ENCODE measurements at places on chromosomes 12 and 14.
A peak's percentile ranks its signal among the peaks of the same experiment; 100 is the strongest.

DNA sequence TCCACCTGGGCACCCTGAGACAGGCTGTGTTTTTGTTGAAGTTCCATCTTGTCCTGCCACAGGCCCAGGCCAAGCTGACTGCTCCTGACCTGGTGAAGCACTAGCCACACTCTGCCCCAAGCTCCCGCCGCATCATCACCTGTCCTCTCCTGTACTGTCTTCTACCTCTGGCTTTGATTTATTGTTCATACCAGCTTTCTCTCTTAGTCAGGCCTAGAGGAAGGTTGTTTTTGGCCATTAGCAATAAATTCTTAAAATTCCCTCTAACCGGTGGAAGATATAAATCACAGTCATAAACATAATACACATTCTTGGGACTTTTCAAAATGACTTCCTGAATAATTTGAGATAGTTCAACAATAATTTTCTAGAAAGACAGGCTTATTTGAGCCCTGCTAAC is 169.4 kb downstream of the DAD1 start:
- DNase-seq = no peak

DNA sequence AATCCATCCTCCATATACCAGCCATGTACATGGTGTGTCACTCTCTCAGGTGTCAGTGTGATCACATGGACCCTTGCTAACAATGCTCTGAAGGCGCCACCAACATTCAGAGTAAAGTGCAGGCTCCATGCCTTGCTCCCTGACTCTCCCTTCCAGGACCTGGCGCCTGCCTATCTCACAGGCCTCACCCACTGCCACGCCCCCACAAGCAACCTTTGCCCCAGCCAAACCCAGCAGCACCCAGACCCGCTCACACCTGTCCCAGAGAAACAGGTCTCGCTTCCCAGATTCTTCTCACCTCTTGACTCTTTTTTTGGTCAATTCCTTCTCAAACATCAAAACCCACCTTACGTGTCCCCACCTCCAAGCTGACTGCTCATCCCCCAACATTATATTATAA is 52.3 kb downstream of the KCNK10 start:
- no peak for DNase-seq

DNA sequence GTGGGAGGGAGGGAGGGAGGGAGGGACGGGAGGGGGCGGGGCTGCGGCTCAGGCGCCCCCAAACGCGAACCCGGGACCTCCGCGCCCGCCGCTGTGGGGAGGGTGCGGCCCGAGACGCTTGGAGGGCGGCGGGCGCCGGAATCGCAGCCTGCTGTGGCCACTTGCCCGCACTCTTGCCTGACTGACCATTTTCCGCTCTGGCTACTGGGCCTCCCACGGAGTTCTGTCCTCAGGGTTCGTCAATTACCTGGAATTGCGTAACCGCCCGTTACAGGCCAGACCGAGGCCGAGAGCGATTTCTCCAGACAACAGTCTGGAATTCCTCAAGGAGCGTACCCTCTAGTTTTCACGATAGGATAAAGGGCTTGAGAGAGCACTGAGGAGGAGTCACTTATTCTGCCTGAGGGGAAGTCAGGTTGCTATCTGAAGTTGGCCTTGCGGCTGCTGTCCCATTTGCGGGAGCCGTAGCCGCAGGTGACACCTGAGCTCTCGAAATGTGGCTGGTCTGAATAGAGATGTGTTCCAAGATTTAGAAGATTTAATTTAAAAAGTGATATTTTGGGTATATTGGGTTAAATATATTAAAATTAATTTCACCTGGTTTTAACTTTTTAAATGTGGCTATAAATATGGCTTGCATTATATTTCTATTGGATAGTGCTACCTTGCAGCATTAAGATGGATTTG is 446 bp upstream of the ZNF641 start:
- peak; percentile 78 for DNase-seq

DNA sequence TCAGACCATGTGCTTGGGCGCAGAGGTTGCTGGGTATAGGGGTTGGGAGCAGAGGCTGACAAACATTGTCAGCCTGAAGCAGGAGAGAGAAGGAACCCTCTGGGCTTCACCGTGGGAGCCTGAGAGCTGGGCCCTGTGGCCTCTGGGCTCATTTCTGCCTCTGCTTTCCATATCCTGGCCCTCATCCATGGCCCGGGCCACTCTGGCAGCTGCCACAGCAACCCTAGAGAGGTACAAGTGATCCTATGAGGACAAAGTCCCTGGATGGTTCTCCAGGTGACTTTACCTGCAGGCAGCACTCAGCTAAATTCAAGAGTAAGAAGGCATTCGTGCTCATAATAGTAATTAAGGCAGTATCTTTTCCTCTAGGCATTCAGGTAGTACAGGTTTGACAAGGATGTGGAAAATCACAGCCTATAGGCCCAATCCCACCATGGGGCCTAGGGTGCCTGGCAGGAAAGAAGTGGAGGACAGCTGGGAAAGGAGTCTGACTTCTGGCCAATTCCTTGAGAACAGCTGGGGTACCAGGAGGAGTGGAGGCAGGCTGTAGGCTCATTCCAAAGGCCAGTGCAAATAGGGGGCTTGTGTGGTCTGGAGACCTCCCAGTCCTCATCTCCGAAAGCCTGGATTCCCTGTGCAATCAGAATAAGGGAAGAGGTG is 3.6 kb upstream of the TTC7B start:
- no peak for DNase-seq

GRCh38 chr12:54276368-54276767 is 3.6 kb downstream of the CBX5 start:
- DNase-seq = no peak

GRCh38 chr12:11666131-11667050 is 16.9 kb downstream of the ETV6 start:
- DNase-seq = no peak

DNA sequence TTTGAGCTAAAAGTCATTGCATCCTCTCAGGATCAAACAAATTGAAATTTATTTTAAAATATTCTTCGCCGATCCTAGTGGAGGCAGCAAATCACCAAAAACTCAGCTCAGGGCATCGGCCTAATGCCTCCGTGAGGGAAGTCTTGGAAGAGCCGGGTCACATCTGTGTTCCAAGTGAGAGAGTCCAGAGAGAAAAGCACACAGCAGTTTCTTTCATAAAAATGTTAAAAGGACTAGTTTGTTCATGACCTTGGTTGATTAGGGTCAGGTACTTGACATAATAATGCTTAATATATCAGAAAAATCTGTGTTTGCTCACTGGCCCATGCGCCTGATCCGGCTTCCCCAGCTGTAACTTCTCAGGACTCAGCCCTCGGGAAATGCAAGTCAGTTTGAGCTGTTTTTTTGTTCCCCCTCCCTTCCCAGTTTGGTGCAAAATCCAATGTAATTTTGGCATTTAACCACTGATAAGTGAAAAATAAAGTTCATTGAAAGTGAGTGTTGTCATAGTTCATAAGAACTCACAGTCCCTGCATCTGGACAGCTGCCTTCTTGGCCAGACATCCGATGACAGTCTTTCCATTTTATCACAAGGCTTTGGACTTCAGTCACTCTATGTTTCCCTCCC is 161.7 kb downstream of the CAND1 start:
- DNase-seq = no peak

DNA sequence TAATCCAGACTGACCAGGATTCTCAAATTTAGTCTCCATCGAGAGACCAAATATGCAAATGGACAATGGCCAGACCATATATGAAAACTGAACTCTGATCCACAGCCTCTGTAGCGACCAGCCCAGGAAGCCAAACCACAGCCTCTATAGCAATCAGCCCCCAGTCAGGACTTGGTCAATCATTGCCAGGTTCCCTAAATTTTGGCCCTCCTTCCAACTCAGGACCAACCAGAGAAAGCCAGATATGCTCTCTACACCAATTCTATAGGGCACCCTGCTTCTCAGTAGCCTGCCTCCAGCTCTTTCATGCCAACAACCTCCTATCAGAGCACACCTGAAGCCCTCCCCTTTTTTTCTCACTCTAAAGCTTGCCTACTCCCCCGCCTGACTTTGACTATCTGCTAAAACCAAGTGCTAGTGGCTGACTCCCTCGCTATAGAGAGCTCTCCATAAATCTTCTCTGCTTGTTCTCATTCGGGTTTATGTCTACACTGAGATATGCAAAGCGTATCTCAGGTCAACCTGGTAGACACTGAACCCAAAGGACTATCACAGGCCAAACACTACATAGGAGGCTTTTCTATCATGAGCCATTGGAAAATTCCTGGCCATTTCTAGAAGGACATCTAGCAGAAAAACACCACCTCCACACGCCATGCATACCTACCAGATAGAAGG is 110.5 kb upstream of the FUT8 start:
- DNase-seq = no peak

GRCh38 chr12:102120886-102121285 is 903 bp downstream of the PARPBP start:
- DNase-seq = peak; percentile 20

- DNase-seq = no peak
Observed at GRCh38 chr12:55929306-55929791, 1.6 kb upstream of the DGKA start.

GRCh38 chr12:65432114-65432513 is 153.6 kb downstream of the MSRB3 start:
- DNase-seq = no peak

GRCh38 chr12:103928682-103929045 is 1.5 kb upstream of the HSP90B1 start:
- peak; percentile 14 for DNase-seq

DNA sequence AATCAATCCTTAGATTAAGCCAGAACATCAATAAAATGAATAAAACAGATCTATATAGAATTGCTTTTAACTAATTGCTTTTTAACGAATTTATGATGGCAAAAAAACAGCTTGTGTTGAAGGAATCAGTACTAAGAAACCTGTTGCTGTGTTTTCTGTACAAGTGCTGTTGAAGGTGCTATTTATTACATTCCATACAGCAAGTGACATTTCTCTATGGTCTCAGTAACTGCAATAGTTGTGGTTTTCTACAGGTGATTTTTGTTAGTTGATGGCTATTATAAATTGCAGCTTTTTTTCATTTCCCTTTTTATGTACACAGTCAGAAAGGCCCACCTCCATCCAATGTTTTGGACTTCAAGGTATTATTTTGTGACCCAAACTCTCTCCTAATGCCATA is 56.6 kb downstream of the SLC2A13 start:
- no peak for DNase-seq

DNA sequence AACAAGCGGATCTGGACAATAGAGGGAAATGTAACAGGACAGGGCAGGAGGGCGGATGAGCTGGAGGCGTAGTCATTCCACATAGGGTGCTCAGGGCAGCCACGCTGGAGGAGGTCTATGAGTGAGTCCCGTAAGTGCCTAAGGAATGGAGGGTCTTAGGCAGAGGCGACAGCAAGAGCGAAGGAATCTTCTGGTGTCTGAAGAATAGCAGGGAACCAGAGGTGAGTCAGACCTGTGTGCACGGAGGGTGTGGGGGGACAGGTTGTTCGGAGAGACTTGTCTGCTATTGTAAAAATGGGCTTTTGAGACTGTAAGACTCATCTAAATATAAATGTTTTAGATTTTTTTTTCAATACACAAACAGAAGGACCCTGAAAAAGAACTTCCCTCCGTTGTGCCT is 70.6 kb downstream of the SETD3 start:
- DNase-seq = no peak

DNA sequence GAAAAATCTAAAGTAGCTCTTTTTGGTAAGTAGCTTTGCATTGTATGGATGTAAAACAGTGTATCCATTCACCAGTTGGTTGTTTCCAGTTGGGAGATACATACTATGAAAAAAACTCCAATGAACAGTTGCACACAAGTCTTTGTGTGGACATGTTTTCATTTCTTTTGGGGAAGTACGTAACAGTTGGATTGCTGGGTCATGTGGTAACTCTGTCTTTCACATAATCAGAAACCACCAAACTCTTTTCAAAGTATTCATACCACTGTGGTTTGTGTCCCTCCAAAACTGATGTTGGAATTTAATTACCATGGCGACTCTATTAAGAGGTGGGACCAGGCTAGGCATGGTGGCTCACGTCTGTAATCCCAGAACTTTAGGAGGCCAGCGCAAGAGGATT is 58.9 kb upstream of the RESF1 start:
- no peak for DNase-seq

DNA sequence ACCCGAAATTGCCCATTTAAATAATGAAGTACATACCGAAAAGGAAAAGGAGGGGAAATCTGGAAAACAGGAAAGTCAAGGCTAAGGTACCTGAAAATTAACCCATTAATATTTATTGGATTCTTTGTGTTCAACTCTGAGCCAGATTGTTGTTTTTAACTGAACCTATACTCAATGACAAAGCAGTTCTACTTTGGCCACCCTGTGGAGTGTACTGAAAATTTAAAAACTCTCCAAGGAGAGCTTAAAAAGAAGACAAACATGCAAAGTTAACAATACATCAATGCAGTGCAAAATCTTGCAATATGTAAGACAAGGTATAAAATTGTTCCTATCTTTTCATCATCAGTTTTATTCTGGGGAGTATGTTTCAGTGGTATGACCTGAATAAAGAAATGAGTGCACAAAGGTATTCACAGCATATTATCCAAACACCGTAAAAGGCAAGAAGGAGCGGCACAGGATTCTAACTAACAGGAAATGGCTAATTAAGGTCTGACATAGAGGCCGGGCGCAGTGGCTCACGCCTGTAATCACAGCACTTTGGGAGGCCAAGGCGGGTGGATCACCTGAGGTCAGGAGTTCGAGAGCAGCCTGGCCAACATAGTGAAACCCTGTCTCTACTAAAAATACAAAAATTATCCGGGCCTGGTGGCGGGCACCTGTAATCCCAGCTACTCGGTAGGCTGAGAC is 1.7 kb downstream of the USP44 start:
- no peak for DNase-seq

DNA sequence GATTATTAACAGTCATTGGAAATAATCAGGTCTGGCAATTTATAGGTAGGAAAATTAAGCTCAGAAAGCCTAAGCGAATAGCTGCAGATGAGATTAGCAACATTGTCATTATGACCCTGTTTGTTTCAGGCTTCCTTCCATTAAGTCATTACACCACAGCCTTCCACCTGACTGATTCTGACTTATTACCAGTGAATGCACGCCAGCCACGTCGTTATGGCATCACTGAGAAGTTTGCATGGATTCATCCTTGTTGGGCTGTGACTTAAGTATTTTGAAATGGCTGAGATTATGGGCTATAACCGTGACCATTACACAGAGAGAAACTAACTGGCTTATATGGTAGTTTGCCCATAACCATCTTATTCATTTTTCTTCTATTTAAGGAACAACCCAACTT is 18.6 kb downstream of the RASSF8 start:
- no peak for DNase-seq

GRCh38 chr12:116186482-116187150 is 90.9 kb downstream of the MED13L start:
- DNase-seq = no peak

DNA sequence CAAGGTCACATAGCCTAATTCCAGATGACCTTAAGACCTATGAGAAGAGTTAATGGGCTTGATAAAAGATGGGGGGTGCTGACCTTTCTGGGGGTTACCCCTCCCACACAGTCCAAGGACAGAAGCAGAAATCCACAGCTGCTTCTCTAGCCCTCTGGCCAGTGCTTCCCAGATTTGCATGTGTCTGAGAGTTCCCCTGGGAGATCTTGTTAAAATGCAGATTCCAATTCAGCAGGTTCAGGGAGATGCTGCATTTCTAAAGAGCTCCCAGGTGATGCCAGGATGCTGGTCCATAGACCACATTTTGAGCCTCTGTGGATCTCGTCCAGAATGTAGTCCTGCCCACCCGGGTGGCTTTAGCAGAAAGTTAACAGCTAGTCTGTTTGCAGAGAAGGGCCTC is 82.1 kb downstream of the WSCD2 start:
- DNase-seq = no peak

Measured in cerebellar cortex (tissue), 1 donor.